ENCODE measurements at places on chromosomes 7 and 10.

- no peak for DNase-seq
Observed at GRCh38 chr7:35021445-35021844, 15.8 kb downstream of the DPY19L1 start.

DNA sequence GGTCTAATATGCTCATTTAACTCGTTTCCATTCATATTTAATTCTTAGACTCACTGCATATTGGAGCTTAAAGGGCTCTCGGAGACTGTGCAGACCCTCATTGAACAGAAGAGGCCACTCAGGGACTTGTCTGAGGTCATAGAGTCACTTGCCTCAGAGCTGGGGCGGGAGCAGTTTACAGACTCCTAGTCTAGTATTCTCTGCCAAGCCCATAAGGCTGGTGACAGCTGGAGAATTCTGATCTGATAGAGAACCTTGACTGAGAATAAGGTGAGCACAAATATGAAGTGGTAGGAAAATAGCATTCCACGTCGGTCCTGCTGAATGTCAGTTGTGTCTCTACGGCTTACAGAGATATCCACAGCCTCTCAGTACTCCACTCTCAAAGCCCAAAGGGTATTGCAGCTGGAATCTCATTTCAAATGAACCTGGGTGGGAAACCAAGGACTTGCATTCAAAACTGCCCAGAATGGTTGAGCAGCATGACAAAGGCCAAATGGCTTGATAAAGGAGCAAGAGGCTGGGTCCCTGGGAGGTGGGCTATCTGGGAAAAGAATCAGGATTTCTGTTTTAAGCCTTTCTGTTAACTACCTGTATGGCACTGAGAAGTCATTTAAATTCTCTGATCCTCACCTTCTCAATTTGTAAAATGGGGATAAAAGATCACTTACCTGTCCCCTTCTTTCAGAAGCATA, 283.2 kb downstream of the SORCS3 start:
- no peak for DNase-seq

DNA sequence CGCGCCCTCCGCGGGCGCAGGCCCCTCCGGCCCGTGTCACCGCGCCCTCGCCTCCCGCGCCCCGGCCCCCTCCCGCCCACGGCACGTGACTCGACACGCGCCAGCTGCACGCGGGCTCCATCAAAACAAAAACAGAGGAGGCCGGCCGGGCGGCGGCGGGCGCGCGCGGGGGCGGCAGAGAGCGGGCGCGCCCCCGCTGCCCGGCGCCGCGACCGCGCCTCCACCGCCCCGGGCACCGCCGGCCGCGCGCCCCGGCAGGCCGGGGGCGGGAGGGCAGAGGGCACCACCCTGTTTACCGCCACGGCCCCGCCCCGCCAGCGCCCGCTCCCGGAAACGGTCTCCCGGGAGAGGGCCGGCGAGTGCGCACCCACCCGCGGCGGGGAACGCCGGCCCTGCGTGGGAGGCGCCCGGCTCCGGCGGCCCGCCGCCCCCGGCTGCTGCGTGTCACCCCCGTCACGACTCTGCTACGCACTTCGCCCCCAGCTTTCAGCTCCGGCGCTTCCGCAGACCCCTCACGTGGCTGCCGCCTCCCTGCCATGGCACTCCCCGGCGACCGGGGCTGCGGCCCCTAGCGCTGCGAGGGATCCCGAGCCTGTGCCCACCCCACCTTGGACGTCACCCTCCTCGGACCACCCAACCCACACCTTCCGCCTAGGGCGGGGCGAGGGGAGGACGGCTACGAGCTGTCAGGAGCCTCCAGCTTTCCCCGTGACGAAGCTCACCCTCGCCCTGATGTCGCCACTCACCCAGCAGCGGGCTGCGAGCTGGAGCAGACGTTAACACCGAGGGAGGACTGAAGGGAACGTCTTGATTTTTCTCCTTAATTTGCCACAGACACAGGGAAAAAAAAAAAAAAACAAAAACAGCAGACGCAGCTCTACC, 221.6 kb upstream of the MKLN1 start:
- peak; percentile 79 for DNase-seq

- DNase-seq, result no peak
Observed at GRCh38 chr7:30351724-30352123, 67.3 kb downstream of the ZNRF2 start.

GRCh38 chr7:78777829-78778228, 675.6 kb downstream of the MAGI2 start:
- no peak for DNase-seq

DNA sequence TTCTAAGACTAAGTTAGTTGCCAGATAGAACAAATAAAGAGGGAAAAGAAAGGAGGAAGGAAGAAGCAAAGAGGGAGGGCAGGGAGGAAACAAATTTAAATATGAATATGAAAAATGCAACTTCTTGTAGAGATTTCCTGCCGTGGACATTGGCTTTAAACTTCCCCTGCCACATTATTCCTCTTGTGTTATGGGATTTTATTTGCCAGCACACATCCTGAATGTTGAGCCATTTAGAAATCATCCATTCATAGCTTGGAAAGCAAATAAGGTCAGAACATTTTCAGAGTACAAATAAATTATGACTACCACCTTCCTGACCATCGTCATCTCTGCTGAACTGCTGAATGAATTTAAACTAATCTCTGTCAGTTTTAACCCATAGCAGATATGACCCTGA, 911.9 kb upstream of the LRRN3 start:
- no peak for DNase-seq

- DNase-seq, result no peak
Observed at GRCh38 chr10:76244061-76244686, 812.8 kb downstream of the LRMDA start.

DNA sequence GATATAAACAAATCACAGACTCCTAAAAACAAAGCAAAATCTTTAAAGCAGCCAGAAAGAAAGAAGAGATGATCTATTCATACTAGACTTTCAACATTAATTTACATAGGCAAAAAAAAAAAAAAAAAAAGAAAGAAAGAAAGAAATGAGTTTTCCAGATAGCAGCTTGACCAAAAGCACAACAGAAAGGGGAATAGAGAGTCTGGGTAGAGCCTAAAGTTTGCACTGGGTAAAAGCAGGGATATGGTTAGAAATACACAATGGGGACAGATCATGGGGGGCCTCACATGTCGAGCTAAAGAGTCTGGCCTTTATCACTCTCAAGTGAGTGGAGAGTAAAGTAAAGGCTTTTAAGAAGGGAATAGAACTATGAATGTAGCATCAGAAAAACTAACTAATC, 169.8 kb downstream of the SGMS1 start:
- no peak for DNase-seq
